ENCODE measurements at places on chromosomes 1 and 21. TPM values are rescaled to one million over a fixed set of nuclear protein-coding genes. Genes with fewer than 3 reads are reported as not detected.

Gene TSPAN2
- total RNA-seq = 6.1 TPM

Gene CFAP45
- 1.9 TPM for total RNA-seq

Gene ZNF683
- 1.1 TPM for total RNA-seq

Gene TMEM52
- 1.5 TPM for total RNA-seq

Gene RAD54L
- total RNA-seq = 1.0 TPM

Gene TDRD10
- 21.7 TPM for total RNA-seq

Gene HES3
- total RNA-seq = not detected

DNA sequence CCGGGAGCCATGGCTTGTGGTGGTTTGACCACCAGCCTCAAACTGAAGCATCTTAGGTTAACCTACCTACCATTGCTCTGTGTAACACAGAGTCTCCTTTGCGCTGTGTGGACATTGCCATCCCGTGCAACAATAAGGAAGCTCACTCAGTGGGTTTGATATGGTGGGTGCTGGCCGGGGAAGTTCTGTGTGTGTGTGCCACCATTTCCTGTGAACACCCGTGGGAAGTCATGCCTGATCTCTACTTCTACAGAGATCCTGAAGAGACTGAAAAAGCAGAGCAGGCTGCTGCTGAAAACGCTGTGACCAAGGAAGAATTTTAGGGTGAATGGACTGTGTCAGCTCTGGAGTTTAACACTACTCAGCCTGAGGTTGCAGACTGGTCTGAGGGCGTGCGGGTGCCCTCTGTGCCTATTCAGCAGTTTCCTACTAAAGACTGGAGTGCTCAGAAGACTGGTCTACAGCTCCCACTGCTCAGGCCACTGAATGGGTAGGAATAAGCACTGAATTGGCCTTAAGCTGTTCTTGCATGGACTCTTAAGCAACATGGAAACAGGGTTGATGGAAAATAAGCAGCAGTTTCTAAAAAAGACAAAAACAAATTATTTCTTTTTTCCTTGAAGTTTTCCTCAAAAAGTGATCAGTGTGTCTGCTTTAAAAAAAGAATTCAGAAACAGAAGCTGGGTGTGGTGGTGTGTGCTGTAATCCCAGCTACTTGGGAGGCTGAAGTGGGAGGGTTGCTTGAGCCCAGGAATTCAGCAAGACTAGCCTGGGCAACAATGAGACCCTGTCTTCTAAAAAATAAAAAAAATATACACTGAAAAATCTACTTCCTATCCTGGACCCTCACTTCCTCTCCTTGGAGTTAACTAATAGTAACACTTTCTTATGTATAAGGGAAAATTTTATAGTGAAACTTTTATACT lies 14.6 kb downstream of the CEP350 start:
- H3K27me3 ChIP-seq = no peaks in the 10 kb centered on the region
- no peak overlapping the region for H3K4me3 ChIP-seq
- DNase-seq = no peak
- peaks cover 14% of the 10 kb centered on the region for H3K4me1 ChIP-seq
- peak overlapping the region; percentile 37 for H3K27ac ChIP-seq
- no peaks in the 10 kb centered on the region for H3K36me3 ChIP-seq

- H3K4me1 ChIP-seq = no peaks in the 10 kb centered on the region
- H3K4me3 ChIP-seq = no peak overlapping the region
- H3K27ac ChIP-seq = no peak overlapping the region
- DNase-seq = no peak
These were observed 256.4 kb downstream of the PRDM2 start for GRCh38 chr1:13956393-13956792.

DNA sequence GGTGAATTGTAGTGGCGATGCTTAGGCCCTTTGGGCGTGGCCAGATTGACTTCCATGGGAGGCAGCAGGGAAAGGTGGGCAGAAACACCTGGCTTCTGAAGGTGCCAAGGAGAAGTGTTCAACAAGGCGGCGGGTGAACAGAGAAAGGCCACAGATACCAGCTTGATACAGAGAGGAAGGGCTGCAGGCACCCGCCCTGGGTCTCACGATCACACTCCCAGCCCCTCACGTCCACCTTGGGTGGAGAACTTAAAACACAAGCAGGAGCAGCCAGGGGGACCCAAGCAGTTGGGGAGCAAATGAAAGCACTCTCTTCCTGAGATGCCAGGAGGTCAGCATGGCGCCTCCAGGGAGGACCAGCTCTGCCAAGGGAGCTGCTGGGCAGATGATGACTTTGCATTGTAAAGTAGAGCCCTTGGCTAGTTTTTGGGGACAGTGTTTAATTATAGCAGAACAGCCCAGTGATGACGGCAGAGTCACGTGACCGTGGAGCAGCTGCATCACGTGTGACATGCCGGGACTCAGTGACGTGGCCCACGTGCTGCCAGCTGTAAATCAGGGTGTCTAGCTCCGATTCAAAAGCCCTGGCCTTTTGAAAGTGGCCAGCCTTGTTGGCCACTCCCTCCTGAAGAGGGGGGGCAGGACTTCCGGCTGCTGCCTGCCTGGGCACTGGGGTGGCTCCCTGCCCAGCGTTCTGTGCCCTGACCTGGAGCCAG lies 19.0 kb downstream of the SLC37A1 start:
- peaks cover 26% of the 10 kb centered on the region for H3K36me3 ChIP-seq
- H3K27ac ChIP-seq = no peak overlapping the region
- no peak overlapping the region for H3K4me3 ChIP-seq

GRCh38 chr1:229101011-229101871 lies 169.7 kb upstream of the RAB4A start:
- no peaks in the 10 kb centered on the region for H3K36me3 ChIP-seq
- no peaks in the 10 kb centered on the region for H3K27me3 ChIP-seq
- H3K4me3 ChIP-seq = no peak overlapping the region
- H3K27ac ChIP-seq = no peak overlapping the region
- H3K4me1 ChIP-seq = no peaks in the 10 kb centered on the region

- DNase-seq = no peak
- H3K4me3 ChIP-seq = no peak overlapping the region
- no peaks in the 10 kb centered on the region for H3K36me3 ChIP-seq
- H3K27ac ChIP-seq = no peak overlapping the region
- no peaks in the 10 kb centered on the region for H3K27me3 ChIP-seq
These were observed 21.7 kb downstream of the APP start for GRCh38 chr21:26148840-26149354.

GRCh38 chr1:41101076-41101475 lies 79.6 kb upstream of the SLFNL1 start:
- no peak overlapping the region for H3K4me3 ChIP-seq
- DNase-seq = no peak
- no peaks in the 10 kb centered on the region for H3K27me3 ChIP-seq
- peaks cover 18% of the 10 kb centered on the region for H3K4me1 ChIP-seq
- H3K36me3 ChIP-seq = no peaks in the 10 kb centered on the region

DNA sequence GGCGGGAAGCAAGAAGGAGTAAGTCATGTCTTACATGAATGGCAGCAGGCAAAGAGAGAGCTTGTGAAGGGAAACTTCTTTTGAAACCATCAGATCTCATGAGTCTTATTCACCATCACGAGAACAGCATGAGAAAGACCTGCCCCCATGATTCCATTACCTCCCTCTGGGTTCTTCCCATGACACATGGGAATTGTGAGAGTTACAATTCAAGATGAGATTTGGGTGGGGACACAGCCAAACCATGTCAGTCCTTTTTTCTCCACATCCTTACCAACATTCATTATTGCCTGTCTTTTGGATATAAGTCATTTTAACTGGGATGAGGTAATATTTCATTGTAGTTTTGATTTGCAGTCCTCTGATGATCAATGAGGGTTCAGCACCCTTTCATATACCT lies 81.0 kb downstream of the DIRAS3 start:
- no peaks in the 10 kb centered on the region for H3K36me3 ChIP-seq
- H3K4me3 ChIP-seq = no peak overlapping the region
- H3K27ac ChIP-seq = no peak overlapping the region
- H3K4me1 ChIP-seq = no peaks in the 10 kb centered on the region

GRCh38 chr1:209641832-209642172 lies 10.4 kb downstream of the LAMB3 start:
- no peaks in the 10 kb centered on the region for H3K27me3 ChIP-seq
- peak; percentile 82 for DNase-seq
- H3K27ac ChIP-seq = peak overlapping the region; percentile 78

- H3K27me3 ChIP-seq = no peaks in the 10 kb centered on the region
- no peaks in the 10 kb centered on the region for H3K4me1 ChIP-seq
- no peak overlapping the region for H3K27ac ChIP-seq
- DNase-seq = no peak
These were observed 121.7 kb upstream of the COL11A1 start for GRCh38 chr1:103230061-103230460.

GRCh38 chr21:36704958-36705678 lies 6.2 kb downstream of the SIM2 start:
- DNase-seq = no peak
- peaks cover 38% of the 10 kb centered on the region for H3K4me1 ChIP-seq
- no peaks in the 10 kb centered on the region for H3K36me3 ChIP-seq
- H3K27me3 ChIP-seq = peaks cover 100% of the 10 kb centered on the region
- H3K4me3 ChIP-seq = no peak overlapping the region
- no peak overlapping the region for H3K27ac ChIP-seq

DNA sequence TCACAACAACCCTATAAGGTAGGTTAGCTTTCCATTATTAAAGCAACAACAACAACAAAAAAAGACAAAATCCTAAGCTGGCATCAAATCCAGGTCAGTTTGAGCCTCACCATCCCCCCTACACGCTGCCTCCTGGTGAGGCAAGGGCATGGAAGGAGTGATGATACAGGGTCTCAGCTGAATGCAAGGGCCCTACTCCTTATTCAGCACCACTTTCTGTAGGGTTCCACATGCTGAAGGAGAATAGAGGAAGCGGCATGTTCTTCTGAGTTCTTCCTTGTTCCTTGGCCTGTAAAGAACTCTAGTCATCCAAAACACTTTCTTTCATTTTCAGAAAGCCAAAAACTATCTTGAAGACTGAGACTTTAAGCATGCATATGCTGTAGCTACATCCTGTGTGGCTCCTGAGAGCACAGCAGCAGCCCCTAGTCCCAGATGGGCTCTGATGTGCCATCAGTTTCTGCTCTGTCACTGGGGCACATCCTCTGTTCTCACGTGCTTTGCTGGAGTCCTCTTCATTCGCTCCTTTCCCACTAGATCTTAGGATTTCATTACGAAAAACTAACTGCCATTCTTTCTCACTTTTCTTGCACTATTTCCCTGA lies 6.2 kb downstream of the ILDR2 start:
- H3K4me3 ChIP-seq = no peak overlapping the region
- no peaks in the 10 kb centered on the region for H3K4me1 ChIP-seq
- H3K36me3 ChIP-seq = no peaks in the 10 kb centered on the region
